Activated CD4-positive, alpha-beta memory T cell treated with anti-CD3 and anti-CD28 coated beads for 36 hours (primary cell): ENCODE measurements at places on chromosomes 2 and 18. TPM values are rescaled to one million over a fixed set of nuclear protein-coding genes. Genes with fewer than 3 reads are reported as not detected.

DNA sequence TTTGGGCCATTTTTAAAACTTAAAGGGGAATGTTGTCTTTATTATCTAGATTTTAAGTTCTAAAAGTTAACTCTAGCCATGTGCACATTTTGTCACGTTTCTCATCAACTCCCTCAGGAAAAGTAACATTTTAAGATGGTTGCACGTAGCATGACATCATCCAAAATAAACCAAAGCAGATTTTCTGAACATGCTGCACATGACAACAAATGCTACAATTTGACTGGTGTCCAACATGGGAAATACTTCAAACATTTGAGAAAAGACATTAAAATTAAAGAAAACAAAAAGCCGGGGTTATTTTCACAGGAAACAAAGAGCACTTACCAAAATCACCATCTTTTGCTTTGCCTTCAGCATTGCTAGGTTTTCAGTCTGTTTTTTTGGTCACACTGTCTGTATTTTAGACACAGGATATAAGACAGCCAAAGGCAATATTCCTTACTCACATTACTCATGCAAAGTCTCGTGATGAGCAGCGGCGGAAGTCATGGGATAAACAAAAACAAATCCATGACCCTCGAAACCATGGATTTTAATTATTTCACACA is 51.3 kb upstream of the RND3 start:
- H3K36me3 ChIP-seq: no peaks in the 10 kb centered on the region
- no peaks in the 10 kb centered on the region for H3K27me3 ChIP-seq
- H3K27ac ChIP-seq: no peak overlapping the region
- no peaks in the 10 kb centered on the region for H3K4me1 ChIP-seq

Gene CXCR4
- total RNA-seq: 141 TPM

Gene TGFA
- 0.50 TPM for total RNA-seq

Gene PNO1
- 16.3 TPM for total RNA-seq

Gene GRB14
- not detected for total RNA-seq

Gene MFSD2B
- total RNA-seq: not detected

Gene MARCHF4
- total RNA-seq: not detected
